ENCODE measurements at places on chromosomes 5 and 9.
A peak's percentile ranks its signal among the peaks of the same experiment; 100 is the strongest.

GRCh38 chr9:5563886-5564285 is 53.6 kb downstream of the PDCD1LG2 start:
- DNase-seq, result no peak

DNA sequence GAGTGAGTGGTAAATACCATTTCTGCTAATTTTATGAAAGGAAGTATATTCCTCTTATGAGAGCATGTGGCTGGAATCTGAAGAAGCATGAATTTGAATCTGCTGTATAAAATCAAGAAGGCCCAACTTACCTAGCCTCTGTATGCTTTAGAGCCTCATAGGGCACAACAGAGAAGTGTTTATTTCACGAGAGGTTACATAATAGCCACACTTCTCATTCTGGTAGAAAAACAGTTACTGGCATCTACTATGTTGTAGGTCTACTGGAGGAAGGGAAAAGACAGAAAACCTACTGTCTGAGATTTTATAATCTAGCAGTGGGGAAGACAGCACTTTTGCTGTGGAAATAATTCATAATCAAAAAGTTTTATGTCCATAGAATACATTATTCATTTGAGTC is 172.6 kb upstream of the ZNF608 start:
- DNase-seq, result no peak

- DNase-seq, result no peak
Measured at GRCh38 chr5:177392765-177393164, 7.7 kb downstream of the PFN3 start.

- DNase-seq, result no peak
Measured at GRCh38 chr5:132421462-132421861, 52.0 kb downstream of the SLC22A5 start.

DNA sequence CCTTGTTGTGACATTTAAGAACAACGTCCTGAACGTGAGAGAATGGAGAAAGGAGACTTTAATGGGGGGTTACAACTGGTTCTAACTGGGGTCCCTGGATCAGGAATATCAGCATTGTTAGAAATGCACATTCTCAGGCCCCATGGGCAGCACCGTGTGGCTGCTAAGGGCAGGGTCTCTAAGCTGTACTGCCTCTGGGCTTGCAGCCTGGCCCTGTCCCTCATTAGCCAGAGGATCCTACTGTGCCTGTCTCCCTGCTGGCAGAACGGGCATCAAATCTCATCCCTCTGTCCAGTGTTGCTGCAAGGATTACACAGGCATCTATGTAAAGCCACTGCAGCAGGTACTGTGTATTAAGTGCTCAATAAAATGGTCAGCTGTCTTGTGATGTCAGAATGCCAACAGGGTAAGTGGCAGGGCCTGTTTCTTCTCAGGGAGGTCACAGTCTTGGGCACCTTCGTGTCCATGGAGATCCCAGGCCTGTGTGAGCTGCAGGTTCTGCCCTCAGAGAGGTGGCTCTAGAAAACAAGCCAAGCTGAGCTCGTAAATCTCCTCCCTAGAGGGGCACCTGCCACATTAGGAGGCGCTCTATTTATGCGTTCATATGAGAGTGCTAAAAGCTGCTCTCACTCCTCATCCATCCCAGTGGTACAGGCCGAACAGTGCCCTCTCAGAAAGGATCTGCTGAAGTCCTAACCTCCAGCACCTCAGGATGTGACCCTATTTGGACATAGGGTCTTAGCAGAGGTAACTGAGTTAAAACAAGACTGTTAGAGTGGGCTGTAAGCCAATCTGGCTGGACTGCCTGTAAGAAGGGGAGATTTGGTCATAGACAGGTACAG is 210.5 kb downstream of the GADD45G start:
- no peak for DNase-seq

DNA sequence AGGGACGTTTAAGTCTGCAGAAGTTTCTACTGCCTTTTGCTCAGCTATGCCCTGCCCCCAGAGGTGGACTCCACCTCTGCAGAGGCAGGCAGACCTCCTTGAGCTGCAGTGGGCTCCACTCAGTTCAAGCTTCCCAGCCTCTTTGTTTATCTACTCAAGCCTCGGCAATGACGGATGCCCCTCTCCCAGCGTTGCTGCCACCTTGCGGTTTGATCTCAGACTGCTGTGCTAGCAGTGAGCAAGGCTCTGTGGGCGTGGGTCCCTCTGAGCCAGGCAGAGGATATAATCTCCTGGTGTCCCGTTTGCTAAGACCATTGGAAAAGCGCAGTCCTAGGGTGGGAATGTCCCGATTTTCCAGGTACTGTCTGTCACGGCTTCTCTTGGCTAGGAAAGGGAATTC is 2188.5 kb upstream of the WWC1 start:
- no peak for DNase-seq

DNA sequence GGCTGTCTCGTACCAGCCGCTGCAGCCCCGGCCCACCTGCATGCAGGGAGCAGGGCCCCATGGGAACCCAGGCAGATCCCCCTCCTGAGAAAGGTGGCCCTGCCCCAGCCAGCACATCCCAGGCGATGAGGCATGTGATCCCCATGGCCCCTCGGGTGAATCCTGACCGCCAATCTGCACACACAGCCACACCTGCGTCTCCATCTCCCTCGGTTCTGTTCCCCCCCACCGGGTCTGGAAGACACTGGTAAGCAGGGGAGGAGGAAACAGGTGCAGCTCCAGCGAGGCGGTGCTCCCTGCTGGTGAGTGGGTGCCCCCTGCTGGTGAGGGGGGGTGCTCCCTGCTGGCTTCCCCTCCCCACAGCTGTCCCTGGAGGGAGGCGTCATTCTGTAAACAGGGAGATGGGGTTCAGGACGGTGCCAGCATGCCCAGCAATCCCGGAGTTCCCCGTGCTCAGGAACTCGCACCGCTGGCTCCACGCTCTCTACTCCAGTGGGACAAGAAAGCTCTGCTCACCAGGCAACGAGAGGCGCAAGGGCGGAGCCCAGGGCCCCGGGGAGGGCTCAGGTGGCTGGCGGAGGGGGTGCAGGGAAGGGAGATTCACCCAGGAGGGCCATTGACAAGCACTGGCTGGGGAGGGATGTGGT is 28.4 kb upstream of the SLC12A7 start:
- peak; percentile 49 for DNase-seq

- no peak for DNase-seq
Measured at GRCh38 chr5:32018476-32019436, 155.4 kb downstream of the GOLPH3 start.

DNA sequence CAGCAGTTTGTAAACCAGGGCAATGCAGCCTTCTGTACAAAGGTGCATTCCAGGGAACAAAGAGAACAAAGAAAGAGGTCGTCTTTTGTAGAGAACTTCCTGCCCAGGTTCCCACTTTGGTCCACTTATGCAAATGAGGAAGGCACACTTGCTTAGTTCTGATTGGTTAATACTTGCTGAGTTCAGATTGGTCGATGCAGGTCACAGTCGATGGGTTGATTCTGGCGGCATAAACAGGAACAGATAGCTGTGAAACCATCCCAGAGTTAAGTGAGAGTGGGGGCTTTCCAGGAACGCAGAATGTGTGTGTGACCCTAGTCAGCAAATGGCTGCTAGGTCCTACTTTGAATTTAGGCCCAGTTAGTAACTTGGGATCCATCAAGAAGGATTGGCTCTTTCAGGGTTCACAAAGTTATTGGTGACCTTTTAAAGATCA is 1.8 kb upstream of the ADAMTS13 start:
- no peak for DNase-seq

- no peak for DNase-seq
Measured at GRCh38 chr9:16197578-16198370, 644.9 kb downstream of the CCDC171 start.
